ENCODE measurements at places on chromosomes 13 and 19.

GRCh38 chr13:30666113-30666512 lies 48.4 kb downstream of the USPL1 start:
- no peak for ATAC-seq

GRCh38 chr13:67549331-67549730 lies 319.2 kb upstream of the PCDH9 start:
- no peak for ATAC-seq

- no peak for ATAC-seq
Observed at GRCh38 chr13:62747629-62748028, 1332.0 kb upstream of the PCDH20 start.

- no peak for ATAC-seq
Observed at GRCh38 chr13:82878536-82878935, 1003.7 kb downstream of the SLITRK1 start.

- ATAC-seq, result no peak
Observed at GRCh38 chr13:22812793-22813192, 368.0 kb upstream of the SGCG start.

- ATAC-seq, result no peak
Observed at GRCh38 chr19:29524201-29524911, 1.4 kb upstream of the VSTM2B start.

GRCh38 chr19:45496349-45496953 lies 396 bp downstream of the RTN2 start:
- peak; percentile 19 for ATAC-seq

GRCh38 chr19:4914736-4915501 lies 5.6 kb downstream of the UHRF1 start:
- peak; percentile 80 for ATAC-seq

DNA sequence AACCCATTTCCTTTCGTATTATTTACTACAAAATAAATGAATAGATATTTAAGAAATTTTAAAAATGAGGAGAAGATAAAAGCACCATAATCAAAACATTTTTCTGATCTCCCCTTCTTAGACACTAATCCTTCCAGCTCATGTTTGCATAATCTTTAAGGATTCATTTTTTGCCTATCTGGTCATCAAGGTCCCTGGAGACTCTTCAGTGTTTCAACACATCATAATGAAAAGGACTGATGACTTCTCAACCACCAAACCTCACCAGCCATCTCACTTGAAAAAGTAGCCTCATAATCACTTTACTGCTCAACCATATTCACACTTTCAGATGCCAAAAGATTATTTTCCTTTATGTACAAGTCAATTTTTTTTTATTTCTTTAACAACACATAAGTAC lies 80.1 kb downstream of the DCLK1 start:
- no peak for ATAC-seq

GRCh38 chr13:33174491-33174890 lies 111.1 kb downstream of the STARD13 start:
- no peak for ATAC-seq

GRCh38 chr13:73059460-73060250 lies 850 bp downstream of the KLF5 start:
- peak; percentile 3 for ATAC-seq

DNA sequence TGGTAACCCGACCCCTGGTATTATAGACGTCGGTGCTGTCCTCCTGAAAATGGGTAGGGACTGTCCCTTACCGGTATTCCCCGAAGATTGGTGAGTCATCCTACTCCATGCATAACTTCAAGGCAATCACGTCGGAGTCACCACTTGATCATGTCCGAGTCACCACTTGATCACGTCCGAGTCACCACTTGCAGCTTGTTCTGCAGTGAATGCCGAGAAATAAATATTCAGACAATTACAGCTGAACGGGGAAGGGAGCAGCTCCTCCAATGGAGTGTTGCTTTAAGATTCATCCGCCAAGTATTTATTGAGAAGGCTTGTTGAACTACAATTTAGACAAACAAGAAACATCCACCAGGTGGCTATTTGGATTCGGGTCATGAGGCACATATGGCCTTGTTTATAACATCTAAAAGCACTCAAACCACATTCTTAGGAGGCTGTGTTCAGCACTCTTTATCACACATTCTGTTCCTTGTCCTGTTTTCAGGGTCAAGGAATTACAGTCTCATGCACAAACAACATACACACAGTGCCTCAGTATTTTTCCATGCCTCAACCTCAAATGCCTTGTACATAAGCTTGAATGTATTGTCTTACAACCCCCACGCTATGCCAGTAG lies 43.1 kb downstream of the ZNF726 start:
- peak; percentile 69 for ATAC-seq

GRCh38 chr19:11405846-11406643 lies 13.1 kb downstream of the RGL3 start:
- peak; percentile 66 for ATAC-seq

DNA sequence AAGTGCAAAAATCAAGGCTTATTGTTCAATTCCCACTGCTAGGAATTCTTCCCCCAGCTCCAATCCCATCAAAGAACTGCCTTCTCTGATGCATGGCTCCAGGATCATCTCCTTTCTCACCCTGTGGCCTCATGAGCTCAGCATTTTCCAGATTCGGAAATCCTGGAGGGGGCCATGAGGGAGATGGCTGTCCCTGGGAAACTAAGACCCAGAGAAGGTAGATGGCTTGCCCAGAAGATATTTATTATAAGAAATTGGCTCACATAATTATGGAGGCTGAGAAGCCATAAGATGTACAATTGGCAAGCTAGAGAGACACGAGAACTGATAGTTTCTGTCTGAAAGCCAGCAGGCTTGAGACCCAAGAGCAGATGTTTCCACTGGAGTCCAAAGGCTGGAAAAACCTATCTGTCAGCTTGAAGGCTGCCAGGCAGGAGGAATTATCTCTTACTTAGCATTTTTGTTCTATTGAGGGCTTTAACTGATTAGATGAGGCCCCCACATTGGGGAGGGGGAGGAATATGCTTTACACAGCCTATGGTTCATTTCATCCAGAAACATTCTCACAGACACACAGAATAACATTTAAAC lies 58.6 kb downstream of the GADD45B start:
- no peak for ATAC-seq

DNA sequence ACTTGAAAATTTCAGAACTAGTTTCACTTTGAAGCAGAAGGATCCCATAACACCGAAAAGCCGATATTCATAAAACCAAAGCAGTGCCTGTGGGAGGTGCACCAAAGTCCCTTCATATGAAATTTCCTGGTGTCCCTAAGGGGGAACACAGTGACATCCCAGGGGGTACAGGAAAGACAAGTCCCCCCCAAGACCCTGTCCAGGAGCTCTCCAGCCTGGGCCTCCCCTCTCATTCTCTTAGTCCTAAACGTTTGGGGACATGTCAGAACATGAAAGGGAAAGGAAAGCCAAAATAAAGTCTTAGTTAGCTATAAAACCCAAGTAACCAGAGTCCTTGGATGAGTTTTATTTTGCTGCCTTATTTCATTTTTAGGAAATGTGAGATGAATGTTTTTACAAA lies 56.6 kb downstream of the MRPL57 start:
- ATAC-seq, result no peak

DNA sequence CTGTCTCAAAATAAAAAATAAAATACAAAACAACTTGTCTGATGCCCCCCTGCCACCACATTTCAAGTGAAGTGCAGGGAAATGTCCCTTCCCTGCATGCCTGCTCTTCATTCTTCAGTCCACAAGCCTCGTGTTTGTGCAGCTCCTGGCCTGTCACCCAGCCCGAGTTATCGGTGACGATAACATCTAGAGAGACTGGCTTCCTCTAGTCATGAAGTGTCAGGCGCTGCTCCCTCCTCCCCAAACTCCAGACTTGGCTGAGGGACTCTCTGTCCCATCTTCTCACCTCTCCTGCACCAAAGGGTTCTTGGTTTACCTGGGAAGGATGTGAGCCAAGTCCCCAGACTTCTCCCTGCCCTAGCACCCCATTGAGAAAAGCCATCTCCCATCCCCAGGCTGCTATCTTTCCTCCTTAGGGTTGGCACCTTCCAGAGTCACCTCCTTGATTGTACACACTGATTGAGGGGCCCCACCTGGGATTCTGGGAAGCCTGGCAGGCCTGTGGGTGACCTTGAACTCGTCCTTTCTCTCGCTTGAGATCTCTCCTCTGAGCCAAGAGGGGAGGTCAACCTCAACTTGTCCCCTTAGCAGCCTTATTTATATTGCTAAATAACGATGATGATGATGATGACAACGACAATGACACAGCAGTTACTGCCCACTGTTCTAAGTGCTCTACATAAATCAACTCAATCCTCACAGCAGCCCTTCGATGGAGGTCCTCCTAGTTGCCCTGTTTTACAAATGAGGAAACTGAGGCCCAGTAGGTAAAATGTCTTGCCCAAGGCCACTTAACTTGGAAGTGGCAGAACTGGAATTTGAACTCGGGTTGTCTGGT lies 13.1 kb upstream of the PLAUR start:
- no peak for ATAC-seq

DNA sequence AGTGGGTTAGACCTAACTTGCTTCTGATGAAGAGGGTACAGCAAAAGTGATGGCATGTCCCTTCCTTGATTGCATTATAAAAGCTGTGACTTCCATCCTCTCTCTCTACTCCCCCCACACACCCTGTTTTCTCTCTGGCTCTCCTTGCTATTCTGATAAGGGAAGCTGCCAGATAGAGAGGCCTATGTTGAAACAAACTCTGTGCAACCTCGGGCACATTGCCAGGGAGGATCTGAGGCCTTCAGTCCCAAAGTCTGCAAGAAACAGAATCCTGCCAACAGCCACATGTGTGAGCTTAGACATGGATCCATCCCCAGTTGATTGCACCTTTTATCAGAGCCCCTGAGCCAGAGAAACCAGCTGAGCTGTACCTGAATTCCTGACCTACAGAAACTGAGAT lies 44.8 kb upstream of the ARGLU1 start:
- no peak for ATAC-seq

DNA sequence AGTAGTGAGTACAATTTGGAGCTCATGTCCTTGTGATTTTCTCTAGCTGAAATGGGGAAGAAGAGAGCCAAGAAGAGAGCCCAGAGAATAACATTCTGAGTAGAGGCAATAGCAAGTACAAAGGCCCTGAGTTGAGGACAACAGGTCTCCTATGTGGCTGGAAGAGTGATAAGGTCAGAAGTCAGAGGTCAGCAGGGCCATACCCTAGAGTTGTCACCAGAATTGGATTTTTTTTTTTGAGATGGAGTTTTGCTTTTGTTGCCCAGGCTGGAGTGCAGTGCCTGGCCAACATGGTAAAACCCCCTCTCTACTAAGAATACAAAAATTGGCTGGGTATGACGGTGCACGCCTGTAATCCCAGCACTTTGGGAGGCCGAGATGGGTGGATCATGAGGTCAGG lies 8.0 kb upstream of the TRIM28 start:
- ATAC-seq, result no peak

GRCh38 chr13:31913459-31913858 lies 118.1 kb upstream of the FRY start:
- peak; percentile 35 for ATAC-seq

- no peak for ATAC-seq
Observed at GRCh38 chr13:42395086-42395821, 123.3 kb downstream of the AKAP11 start.

DNA sequence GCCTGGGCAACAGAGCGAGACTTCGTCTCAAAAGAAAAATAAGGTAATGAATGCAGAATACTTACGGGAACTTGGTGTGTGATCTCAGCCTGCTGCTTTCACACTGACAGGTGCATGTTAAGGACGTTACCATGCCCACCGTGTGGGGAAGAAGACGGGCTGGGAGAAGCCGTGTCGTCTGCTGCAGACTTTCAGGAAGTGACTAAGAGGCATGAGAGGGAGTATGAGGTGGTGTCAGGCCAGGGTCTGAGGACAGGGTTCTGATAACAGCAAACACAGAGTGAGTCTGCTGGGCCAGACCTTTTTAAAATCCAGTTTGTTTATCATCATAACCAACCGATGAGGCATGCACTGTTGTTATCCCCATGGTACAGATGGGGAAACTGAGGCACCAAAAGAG lies 13.6 kb upstream of the GALP start:
- no peak for ATAC-seq

GRCh38 chr13:27918918-27919658 lies 712 bp upstream of the PDX1 start:
- ATAC-seq, result no peak

- ATAC-seq, result no peak
Observed at GRCh38 chr13:77742801-77743200, 45.3 kb downstream of the SLAIN1 start.

DNA sequence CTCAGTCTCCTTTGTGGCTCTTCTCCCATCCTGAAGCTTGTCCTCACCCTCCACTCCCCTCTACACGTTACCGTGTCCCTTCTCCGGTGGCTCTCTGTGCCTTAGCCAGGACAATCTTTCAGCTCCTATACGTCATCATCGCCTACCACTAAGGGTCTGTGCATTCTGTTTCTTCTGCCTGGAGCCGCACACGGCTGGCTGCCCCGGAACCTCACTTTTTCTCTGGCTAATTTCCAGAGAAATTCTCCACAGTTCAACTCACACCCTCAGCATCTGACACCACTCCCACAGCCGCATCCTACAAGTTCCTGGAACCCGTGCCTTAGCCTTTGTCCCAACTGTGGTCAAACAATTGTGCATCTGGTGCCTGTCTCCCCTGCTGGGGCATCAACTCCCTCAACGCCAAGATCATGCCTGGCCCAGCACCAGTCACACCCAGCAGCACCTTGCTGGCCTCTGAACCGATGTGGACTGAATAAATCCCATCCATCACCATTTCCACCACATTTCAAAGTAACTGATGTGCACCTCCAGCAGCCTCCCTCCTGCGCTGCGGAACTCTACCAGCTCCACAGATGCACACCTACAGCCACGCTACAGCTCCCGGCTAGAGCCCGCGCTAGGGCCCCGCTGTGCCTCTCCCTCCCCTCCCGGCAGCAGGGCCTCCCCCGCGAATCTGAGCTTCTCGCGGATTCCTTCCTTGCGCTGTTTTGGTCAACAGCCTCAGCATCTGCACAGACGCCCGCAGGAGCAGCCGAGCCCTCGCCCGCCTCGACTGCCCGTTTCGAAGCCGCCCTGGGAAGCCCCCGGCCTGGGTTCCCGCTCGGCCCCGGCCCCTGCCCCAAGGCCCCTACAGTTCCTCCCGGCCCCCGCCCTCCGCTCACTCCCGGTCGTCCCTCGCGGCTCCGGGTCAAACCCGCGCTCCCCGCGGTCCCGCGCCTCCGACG lies 689 bp downstream of the DCUN1D2 start:
- ATAC-seq, result peak; percentile 9
